Memory B cell (primary cell): ENCODE measurements at places on chromosomes 6 and 20.

DNA sequence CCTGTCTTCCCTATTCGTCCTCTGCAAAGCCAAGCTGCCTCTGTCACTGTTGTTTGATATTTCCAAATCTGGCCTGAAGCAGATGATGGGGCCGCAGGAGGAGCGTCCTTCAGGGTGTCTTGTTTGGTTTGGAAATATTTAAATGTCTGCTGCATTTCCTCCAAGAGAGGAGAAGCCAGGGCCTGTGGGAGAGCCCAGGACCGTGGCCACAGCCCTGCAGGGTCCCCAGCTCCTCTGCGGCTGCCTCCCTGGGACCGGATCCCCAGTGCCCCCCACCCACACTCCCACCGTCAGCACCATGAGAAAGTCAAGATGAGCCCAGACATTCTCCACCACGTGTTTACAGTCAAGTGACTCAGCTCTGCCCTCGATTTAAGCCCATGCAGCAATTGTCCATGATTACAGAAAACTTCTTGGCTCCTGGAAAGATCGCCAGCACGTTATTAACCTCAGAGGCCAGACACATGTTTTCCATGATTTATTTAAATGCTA, 18.2 kb downstream of the FOXF2 start:
- DNase-seq, result no peak

- DNase-seq, result no peak
Observed at GRCh38 chr6:42046464-42047212, 3.7 kb upstream of the TAF8 start.

- DNase-seq, result no peak
Observed at GRCh38 chr20:62236766-62237513, 1.4 kb upstream of the OSBPL2 start.

DNA sequence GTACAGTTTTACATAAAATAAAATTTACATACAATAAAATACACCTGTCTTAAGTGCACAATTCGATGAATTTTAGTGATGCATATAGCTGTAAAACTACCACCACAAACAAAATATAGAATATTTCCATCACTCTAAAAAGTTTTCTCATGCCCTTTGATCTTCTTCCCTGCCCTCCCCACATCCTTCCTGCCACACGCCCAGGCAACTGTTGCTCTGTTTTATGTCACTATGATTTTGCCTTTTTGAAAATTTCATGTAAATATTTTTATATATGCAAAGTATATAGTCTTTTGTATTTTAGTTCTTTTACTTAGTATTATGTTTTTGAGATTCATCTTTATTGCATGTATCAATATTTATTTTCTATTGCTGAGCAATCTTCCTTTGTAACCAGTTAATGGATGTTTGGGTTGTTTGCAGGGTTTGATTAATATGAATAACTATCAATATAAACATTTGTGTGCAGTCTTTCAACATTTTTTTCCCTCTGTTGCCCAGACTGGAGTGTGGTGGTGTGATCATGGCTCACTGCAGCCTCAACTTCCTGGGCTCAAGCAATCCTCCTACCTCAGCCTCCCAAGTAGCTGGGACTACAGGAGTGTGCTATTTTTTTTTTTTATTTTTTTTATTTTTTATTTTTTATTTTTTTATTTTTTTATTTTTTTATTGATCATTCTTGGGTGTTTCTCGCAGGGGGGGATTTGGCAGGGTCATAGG, 23.8 kb upstream of the SAMHD1 start:
- DNase-seq, result no peak

GRCh38 chr6:82751718-82752117, 313.9 kb downstream of the UBE3D start:
- no peak for DNase-seq

DNA sequence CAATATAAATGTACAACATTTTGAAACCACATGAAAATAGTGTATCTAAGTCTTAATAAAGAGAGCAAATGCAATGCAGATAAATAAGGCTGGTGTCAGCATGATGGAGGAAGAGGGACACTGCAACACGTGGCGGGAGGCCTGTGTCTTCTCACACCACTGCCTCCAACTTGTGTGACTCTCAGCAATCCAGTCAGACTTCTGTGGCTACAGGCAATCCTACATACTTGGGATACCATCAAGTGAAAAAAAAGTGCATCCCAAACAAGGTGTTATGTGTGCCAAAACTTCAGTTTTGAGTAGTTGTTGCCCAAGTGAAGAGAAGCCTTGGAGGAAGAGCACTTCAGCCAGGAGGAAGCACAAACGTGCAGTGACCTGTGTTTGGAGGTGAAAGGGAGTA, 68.6 kb downstream of the PKIB start:
- DNase-seq, result no peak

- no peak for DNase-seq
Observed at GRCh38 chr20:62347151-62347404, 20.0 kb downstream of the LAMA5 start.

- DNase-seq, result no peak
Observed at GRCh38 chr20:12068121-12068520, 150.4 kb downstream of the BTBD3 start.

- no peak for DNase-seq
Observed at GRCh38 chr6:37190159-37190535, 20.2 kb downstream of the PIM1 start.

DNA sequence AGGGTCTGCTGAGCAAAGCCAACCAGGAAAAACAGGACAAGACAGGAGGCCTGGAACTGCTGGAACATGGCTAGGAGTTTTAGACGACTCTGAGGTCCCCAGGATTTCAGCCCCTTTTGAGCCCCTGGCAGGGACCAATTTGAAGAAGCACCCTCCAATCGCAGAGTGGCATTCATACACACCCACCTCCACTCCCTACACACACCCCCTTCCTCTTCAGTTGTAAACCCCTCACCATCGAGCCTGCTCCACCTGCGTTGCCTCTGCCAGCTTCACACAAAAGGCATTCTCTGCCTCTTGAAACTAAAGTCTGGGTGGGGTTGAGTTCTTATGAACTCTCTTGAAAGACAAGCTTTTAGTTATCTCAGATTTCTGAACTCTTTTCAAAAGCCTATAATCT, at the start of gene GPX6:
TSS of gene GPX6 (minus strand) at position 118 of the 400 bp plus-strand sequence. CDS start at position 68, 50 bp downstream.
- no peak for DNase-seq

DNA sequence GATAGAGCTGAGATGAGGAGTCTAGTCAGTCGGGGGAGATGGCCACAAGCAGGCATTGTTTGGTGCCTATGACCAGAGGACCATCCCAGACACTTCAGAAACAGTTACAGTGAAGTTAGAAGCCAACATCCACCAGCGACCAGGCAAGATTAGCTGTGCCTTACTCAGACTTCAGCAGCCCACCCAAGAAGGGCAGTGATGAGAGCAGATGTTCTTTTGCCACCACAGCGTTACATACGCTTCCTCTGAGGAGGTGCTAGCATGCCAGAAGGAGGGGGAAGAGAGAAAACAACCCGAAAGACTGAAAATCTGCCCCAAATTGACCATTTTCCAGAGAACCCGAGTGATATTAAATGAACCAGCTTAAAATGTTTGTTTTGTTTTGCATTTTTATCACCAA, 186.8 kb downstream of the PRL start:
- no peak for DNase-seq

DNA sequence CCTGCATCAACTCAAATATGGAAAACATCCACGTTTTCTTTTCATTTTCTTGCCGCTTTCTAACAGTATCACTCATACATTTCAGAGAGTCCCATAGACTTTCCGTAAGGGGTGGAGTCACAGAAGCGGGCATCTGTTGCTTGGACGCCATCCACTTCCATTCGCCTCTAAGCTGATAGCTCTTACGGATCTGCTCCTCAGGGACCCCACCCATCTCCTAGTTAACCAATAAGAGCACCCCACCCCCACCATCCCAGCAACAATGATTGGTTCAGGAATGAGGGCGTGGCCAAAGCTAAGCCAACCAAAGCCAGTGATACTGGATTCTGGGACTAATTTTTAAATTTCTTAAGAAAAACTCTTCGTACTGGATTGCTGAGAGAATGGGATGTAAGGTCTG, 42.4 kb downstream of the SLC2A10 start:
- no peak for DNase-seq

DNA sequence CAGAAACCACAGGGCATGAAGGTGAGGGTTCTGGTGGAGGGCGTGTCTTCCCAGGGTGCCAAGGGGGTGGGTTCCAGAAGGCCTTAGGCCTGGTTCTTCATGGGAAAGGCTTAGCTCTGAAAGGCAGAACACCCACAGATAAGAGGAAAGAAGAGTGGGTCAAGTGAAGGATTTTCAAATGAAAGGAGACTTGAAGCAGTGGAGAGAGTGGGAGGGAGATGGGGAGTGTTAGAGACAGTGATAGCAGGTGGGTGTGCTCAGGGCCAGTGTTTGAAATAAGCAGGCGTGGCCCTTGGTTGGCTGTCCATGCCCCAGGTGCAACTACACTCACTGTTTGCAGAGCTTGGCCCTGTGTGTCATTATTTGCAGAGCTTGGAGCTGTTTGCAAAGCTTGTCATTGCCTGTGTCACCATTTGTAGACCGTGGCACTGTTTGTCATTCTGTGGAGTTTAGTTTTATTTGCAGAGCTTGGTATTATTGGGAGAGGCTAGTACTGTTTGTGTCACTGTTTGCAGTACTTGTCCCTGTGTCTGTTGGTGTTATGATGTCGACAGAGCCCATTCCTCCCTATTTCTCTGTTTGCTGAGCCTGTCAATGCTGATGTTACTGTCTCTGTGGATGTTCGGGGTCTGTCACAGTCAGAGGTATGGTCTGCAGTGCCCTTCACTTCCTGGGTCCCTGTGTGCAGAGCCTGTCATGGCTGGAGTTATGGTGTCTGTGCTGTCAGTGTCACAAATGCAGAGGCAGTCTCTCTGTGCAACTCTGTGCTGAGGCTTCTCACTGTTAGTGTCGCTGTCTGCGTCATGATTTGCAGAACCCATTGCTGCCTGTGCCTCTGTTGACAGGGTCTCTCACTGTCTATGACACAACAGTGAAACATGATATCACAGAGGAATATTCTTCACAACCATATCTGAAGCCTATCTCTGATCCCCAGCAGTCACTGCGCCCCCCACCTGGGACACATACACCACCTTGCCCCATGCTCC, 127.7 kb upstream of the LRFN2 start:
- no peak for DNase-seq
